ENCODE measurements at places on chromosomes 11 and 22. TPM values are rescaled to one million over a fixed set of nuclear protein-coding genes. Genes with fewer than 3 reads are reported as not detected.

DNA sequence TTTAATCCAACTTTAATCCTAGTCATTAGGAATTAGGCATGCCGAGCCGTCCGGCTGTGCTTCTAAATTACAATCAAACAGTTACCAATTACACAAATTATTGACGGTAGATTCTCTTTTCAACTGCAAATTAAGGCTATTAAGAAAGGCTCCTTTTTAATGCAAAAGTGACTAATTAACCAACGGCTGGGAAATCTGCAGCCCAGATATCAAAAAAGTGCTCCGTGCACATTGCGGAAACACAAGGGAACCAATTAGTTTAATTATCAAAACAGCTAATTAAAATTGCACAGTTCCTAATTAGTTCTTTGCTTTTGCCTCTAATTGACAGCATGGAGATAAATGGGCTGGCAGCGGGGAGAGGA is 19.4 kb upstream of the LMO1 start:
- no peak for DNase-seq

GRCh38 chr22:46362203-46362933 is 26.9 kb downstream of the TRMU start:
- no peak for DNase-seq

- no peak for DNase-seq
These were observed 140.2 kb downstream of the SPATA19 start for GRCh38 chr11:133705074-133705648.

DNA sequence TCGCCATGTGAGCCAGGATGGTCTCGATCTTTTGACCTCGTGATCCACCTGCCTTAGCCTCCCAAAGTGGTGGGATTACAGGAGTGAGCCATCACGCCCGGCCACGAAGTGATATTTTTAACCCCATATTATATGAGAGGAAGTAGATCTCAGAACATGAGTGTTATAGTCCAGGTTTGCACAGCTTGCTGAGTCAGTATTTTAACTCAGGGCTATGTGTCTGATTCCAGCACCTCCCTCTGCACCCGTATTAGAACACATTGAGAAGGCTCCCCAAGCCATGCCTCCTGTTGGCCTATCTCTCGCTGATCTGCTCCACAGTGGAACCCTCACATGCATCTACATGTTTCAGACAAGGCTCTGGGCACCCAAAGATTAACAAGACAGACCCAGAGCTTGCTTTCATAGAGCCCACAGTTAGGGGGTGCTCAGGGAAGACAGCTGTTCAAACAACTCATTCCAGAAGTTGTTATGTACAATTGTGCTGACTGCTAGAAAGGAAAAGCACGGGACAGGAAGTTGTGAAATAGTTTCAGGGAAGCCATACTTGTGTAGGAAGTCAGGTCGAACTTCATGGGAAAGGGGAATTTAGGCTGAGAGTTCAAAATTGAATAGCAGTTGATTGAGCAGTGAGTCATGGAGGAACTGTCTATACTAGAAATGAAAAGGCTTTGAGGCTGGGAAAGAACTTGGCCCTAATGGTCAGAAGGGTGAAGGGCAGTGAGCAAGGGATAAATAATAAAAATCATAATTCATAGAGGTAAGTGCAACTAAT is 49.3 kb upstream of the CLPB start:
- DNase-seq: no peak

DNA sequence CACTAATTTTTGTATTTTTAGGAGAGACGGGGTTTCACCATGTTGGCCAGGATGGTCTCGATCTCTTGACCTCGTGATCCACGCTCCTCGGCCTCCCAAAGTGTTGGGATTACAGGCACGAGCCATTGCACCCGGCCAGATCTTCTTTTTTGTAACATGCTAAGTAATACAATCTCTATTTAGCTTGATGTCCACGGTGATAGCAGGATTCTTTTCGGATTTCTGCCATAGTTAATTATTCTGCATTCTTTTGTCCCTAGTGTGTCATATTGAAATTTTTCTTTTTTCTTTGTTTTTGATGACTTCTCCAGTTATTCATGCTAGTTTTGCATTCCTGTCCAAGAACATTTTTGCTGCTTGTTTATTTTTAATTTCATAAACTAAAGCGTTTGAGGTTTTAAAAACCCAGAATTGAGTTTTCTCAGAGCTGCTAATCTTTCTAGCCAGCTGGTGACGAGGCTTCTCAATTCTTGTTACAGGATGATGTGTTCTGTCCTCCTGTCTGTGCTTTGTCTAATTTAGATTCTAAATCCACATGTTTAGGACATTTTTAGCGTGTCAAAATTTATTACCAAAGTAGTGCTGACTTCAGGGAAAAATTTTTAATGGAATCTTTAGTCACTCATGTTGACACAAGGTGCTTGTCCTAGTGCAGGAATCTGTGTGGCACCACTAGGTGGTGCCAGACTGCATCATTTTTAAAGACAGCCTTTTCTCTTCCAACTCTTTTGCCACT is 21.8 kb downstream of the NF2 start:
- no peak for DNase-seq

DNA sequence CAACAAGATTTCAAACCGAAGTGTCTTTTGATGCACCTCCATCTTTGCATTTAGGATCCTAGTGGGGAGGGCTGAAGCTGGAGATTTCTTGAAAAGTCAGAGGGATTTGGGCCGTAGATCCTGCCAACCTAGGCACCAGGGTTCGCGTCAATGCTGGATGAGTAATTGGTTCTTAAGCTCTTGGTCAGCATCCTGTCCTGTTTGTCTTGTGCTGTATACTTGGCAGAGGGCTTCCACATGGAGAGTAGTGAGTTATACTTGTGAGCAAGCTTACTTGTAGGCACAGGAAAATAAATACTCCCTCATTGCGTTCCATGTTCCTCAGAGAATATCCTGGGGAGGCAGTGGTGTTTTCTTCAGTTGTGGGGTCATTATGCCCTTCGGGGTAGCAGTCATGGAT is 12.6 kb downstream of the INSC start:
- DNase-seq: no peak

GRCh38 chr11:9075556-9075955 is 15.8 kb downstream of the SCUBE2 start:
- no peak for DNase-seq

GRCh38 chr22:39530116-39530515 is 2.4 kb downstream of the RPS19BP1 start:
- no peak for DNase-seq

DNA sequence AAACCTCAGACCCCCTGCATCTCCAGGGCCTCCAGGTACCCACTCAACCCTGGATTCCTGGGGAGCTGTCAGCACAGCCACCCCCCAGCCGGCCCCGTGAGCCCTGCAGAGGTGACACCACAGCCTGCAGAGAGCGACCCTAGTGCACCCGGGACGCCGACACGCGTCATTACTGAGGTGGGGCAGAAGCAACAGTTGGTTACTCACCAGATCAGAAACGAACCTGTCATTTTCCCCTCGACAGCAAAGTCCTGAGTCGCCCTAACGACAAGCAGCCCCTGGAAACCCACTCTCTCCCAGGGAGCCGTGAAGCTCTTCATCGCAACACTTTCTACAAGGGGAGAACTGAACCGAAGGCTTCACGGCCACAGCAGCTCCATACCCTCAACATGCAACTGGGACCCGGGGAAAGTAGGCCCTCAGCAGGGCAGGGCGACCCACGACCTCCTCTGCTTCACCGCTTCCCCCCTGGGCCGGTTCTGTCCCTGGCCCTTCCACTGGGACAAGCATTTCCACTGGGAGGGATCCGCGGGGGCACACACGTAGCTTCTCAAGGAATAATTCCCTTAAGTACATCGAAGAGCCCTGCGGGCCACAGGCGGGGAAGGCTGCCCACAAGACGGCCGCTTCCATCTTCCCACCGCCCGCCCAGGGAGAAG is 1.6 kb downstream of the BRD1 start:
- DNase-seq: no peak

DNA sequence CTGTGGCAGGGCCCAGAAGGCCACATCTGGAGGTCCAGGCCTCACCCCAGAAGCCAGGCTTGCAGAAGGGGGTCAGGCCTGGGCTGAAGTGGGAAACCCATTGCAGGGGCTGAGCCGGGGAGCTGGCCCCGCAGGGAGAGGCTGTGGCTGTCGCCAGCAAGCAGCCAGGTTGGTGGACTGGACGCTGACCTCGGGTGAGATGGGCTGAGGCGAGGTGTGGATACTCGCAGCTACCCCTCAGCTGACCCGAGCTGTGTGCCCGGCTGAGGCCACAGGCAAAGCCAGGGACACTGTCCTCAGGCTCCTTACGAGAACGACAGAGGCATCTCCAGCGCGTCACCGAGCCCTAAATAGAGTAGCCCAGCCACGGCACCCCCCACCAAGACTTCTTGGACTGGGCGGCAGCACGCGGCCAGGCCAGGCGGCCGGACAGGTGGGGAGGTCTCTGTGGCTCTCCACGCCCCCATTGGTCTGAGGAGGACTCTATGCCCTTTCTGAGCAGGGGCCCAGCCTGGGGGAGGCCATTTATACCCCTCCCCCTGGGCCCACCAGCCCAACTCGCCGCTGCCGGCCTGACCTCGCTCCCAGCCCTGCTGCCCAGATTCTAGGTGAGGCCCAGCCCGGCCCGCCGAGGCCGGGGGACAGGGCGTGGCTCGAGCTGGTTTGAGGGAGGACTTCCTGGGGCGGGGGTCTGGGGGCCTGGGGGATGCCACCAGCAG is at the start of gene TNNI2:
Gene TNNI2, plus strand, starts transcription at position 556 of the 719 bp plus-strand sequence. CDS start 716 bp downstream, outside the sequence.
- DNase-seq: no peak

- no peak for DNase-seq
These were observed 41.8 kb upstream of the DLAT start for GRCh38 chr11:111983187-111983986.

GRCh38 chr11:116771935-116772334 is 852 bp downstream of the BUD13 start:
- no peak for DNase-seq

DNA sequence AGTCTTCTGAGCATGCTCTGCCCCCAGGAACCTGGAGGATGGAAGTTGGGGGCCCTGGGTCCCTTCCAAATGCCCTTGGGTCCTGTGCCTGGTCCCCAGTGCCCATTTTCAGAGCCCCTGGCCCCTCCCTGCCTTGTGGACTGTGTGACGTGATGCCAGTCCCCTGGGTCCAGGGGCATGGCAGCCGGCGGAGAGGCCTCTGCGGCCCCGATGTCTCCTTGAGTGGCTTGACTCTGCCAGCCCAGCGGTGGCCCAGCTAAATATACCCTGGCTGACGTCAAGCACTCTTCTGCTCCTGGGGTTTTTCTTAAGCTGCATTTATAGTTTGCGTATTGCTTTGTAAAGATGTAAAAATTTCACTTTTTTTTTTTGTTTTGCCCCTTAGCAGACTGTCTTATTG is 35.2 kb upstream of the PARVG start:
- no peak for DNase-seq

GRCh38 chr22:37501610-37502341 is 15.6 kb upstream of the MFNG start:
- no peak for DNase-seq

GRCh38 chr22:38733724-38734381 is 21.9 kb downstream of the SUN2 start:
- no peak for DNase-seq

- DNase-seq: no peak
These were observed at the start of gene SLC22A25 for GRCh38 chr11:63243533-63243932. TSS of gene SLC22A25 (minus strand) at chr11:63243599. CDS start at chr11:63229652, 13,947 bp downstream.

- no peak for DNase-seq
These were observed 13.8 kb upstream of the MIAT start for GRCh38 chr22:26643418-26644100.

- DNase-seq: no peak
These were observed 1.4 kb downstream of the PC start for GRCh38 chr11:66956689-66957290.

- DNase-seq: no peak
These were observed 24.1 kb downstream of the CTSC start for GRCh38 chr11:88313441-88313840.

DNA sequence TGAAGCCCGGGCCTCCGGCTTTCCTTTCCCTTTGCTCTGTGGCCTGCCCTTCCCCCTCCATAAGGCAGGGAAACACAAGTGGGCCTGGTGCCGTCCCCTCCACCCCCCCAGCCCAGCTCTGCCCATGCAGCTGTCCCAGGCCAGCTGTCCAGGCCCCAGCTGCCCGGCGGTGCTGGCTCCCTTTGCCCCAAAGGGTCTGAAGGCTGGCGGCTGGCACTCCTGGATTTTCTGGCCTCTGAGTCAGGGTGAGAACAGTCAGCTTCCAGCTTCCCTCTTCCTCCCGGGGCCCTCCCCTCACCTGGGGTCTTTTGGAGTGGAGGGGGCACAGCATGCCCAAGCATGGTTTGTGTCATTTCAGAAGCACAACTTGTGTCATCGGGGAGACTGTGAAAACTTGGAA is 27.8 kb downstream of the CD82 start:
- DNase-seq: no peak

GRCh38 chr22:36220451-36220921 is 18.8 kb downstream of the APOL2 start:
- DNase-seq: no peak

- DNase-seq: no peak
These were observed 2.2 kb upstream of the BRSK2 start for GRCh38 chr11:1387521-1387920.

- no peak for DNase-seq
These were observed 50.5 kb upstream of the CARS1 start for GRCh38 chr11:3107608-3108182.

DNA sequence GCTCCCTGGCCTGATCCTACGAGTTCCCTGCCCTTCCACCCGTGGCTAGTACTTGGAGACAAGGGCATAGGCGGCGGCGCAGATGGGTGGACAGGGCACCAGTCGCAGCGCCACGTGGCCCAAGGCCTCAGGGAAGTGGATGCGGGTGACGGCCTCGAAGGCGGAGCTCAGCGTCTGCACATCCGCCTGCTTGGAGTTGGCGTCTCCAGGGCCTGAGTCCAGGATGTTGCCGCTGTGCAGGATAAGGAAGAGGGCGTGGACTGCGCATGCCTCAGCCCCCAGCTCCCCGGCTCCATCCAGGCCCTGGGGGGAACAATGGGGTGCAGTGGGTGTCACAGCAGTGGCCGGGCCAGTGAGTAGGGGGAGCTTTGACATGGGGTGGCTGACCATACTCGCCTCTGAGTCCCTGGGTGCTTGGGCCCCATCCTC is 6.6 kb downstream of the PITPNM1 start:
- no peak for DNase-seq

DNA sequence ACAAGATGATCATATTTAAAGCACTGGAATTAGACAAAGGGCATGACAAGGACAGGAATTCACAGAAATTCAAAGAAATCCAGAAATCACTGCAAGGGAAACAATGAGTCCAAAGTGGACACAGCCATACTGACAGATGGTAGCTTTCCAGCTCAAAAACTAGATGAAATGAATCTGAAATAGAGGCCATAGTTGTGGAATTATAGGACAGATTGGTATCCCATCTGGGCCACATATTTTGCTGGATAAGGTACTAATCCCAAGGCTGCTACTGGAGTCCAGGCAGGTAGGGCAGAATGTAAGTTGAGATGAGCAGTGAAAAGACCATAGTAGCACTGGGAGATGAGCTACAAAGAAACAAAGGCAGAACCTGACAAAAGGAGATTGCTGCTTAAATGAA is 258.3 kb upstream of the ANO3 start:
- no peak for DNase-seq

GRCh38 chr22:42294034-42294985 is 23.9 kb upstream of the TCF20 start:
- DNase-seq: no peak

Gene NFAM1
- total RNA-seq: 7.2 TPM

Gene SCUBE1
- total RNA-seq: 0.28 TPM

Gene PRG2
- not detected for total RNA-seq

Gene CCDC157
- 0.95 TPM for total RNA-seq

Gene KBTBD3
- 3.9 TPM for total RNA-seq

Gene WNT11
- 137 TPM for total RNA-seq

Gene B3GAT1
- 0.19 TPM for total RNA-seq

Gene TBX10
- not detected for total RNA-seq

Gene CD3E
- 3.1 TPM for total RNA-seq
